Activated naive CD8-positive, alpha-beta T cell treated with anti-CD3 and anti-CD28 coated beads, Interleukin-2, amount 50 U/mL, for 16 hours (primary cell): ENCODE measurements at places on chromosomes 13 and 19.
A peak's percentile ranks its signal among the peaks of the same experiment; 100 is the strongest.

- peak; percentile 27 for DNase-seq
Measured at GRCh38 chr13:108176685-108177274, 38.6 kb downstream of the LIG4 start.

DNA sequence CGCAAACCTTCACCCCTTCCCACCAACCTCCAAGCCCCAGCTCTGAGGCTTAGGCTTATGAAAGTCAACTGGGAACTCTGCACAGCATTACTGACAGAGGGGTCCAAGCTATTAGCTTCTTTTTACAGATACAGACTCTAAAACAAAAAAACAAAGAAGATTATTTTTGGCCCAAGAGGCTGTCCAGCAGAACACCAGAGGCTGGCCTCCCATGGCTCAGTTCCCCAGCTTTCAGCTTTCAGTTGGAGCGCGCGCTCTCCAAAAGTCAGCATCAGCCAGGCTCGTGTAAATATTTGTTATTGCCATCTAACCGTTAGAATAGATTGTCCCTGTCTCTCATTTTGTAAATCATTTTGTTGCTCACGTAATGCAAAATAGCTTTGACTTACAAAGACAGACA is 58.4 kb downstream of the ZIC5 start:
- no peak for DNase-seq

- no peak for DNase-seq
Measured at GRCh38 chr13:20428666-20429644, 96.7 kb downstream of the CRYL1 start.

DNA sequence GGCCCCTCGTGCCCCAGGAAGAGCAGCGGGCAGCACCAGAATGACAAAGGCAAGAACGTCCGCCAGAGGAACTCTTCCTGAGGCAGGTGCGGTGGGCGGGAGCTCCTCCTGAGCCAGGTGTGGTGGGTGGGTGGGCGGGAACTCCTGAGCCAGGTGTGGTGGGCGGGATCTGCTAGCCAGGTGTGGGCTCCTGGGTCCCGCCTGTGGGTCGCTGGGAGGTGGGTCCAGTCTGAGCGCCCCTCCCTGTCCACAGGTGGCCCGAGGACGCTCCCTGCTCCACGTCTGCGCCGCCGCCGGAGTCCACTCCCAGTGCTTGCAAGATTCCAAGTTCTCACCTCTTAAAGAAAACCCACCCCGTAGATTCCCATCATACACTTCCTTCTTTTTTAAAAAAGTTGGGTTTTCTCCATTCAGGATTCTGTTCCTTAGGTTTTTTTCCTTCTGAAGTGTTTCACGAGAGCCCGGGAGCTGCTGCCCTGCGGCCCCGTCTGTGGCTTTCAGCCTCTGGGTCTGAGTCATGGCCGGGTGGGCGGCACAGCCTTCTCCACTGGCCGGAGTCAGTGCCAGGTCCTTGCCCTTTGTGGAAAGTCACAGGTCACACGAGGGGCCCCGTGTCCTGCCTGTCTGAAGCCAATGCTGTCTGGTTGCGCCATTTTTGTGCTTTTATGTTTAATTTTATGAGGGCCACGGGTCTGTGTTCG is 7.0 kb upstream of the HCN2 start:
- no peak for DNase-seq

- no peak for DNase-seq
Measured at GRCh38 chr19:46995492-46995891, 24.1 kb upstream of the NPAS1 start.

DNA sequence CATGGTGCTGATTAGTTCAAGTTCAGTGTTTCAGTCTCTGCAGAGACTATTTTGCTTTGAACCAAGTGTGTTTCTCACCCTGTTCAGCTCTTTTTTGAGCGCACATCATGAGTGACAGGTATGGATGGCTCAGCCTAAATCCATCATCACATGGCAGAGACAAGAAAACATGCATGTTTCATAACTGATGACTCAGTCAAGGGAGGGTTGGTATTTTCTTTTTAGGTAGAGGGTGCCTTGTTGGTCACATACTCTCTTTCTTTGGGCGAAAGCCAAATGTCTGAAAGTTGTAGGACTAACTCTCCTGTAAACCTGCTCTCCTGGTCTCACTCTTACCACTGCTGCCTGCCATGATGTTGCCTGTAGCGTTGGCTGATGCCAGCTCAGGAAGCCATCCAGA is 48.1 kb upstream of the RAP2A start:
- no peak for DNase-seq

DNA sequence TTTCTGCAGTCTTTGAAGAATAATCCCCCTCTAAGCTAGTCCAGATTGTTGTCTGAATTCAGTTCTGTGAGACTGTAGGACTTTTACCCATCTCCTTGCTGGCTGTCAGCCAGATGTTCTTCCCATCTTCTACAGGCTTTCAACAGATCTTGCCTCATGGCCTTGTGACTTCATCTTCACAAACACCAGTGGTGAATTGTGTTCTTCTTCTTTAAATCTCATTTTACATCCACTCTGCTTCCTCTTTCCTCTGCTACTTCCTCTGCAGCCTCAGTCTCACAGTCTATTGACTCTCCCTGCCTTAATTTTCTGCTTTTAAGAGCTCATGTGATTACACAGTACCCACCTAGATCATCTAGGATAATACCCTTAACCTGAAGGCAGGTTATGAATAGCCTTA is 859.0 kb upstream of the SLITRK1 start:
- DNase-seq = no peak

GRCh38 chr19:37778613-37779126 is 716 bp downstream of the ZNF573 start:
- DNase-seq = no peak

DNA sequence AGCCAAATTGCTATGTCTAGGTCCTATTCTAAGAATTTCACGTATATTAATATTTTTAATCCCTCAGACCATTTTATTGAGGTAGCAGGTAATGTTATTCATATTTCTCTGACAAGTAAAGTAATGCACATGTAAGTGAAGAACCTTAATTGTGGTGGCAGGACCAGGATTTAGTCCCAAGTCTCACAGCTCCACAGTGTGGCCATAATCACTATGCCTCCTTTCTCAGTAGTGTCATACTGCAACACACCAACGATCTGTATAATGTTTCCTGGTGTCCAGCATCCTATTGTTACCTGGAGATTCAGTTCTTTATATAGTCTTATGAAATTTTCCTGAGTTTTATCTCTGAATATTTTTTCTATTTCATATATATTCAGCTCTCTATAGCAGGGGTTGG is 340.3 kb downstream of the OLFM4 start:
- DNase-seq = no peak

- DNase-seq = no peak
Measured at GRCh38 chr13:46086985-46087384, 17.8 kb downstream of the CPB2 start.

DNA sequence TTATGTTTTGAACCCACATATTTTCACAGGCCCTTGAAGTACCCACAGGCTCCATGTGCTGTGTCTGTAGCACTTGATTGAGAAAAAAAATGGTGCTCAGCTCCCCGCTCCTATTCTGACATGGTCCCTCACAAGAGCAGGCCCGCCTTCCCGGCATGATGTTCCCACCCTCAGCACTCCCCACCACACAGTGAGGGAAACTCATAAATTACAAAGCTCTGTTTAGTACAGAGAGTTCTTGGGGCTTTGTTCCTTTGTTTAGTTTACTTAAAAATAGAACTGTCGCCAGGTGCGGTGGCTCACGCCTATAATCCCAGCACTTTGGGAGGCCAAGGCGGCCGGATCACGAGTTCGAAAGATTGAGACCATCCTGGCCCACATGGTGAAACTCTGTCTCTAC is 25.9 kb upstream of the ABCC4 start:
- DNase-seq = no peak

DNA sequence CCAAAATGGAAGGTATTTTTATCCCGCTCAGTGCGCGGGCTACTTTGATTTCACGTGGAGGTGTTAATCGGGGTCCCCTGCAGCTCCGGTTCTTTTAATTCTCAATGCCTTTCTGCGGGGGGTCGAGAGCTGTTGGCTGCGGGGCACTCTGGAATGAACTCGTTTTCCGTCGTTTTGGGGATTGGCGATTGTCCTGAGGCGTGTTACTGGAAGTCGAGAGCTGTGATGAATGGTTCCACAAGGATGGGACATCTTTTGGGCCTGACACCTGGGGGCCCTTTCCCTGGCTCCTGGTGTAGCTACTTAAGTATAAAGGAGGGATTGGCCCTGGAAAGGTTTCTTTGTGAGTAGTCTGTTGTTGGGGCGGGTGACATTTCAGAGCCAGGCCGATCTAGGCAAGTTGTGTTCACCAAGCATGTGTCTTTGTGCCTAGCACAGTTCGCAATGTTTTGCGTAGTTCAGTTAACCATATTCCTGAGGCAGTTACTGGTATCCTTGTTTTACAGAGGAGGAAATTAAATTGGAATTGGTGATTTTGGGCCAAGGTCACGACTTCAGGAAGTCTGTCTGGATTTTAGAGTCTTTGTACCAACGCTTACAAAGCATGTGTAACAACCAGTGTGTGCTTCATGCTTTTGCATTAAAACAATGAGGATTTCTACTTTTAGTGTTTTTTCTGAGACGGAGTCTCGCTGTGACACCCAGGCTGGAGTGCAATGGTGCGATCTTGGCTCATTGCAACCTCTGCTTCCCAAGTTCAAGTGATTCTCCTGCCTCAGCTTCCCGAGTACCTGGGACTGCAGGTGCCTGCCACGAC is 846 bp downstream of the RPL13A start:
- no peak for DNase-seq

DNA sequence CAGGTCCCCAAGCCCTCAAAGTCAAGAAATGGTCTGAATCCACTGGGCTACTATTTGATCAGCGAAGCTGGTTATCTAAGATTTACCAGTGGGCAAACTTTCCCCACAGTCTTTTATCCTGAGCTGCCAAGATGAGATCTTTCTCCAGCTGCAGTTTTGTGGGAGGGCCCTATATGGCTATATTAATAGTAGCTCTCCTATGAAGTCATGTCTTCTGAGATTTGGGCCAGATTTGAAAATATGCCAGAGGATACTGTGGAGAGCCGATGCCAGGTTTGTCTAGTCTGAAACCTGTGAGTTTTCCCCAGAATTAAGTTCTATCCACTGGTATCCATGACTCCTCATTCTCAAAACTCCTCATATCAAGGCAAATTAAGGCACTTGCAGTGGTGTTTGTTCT is 173.2 kb downstream of the FLT1 start:
- DNase-seq = no peak

DNA sequence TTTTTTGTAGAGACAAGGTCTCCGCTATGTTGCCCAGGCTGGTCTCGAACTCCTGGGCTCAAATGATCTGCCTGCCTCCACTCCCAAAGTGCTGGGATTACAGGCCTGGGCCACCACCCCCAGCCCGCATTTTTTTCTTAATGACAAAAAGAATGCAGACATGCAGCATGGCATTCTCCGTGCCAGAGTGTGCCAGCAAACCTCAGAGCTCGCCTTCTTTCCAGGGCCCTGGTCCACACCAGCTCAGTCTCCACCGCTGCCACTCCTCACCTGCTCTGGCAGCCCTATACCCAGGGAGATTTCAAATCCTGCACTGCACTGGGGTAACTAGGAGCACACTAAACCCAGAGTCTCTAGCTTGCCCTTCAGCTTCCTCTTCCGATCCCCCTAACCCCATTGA is 41.7 kb downstream of the ZIC5 start:
- no peak for DNase-seq

GRCh38 chr19:39385629-39386411 is 5.1 kb downstream of the PAF1 start:
- DNase-seq = no peak

- DNase-seq = no peak
Measured at GRCh38 chr13:50527612-50528509, 315.6 kb downstream of the DLEU7 start.

DNA sequence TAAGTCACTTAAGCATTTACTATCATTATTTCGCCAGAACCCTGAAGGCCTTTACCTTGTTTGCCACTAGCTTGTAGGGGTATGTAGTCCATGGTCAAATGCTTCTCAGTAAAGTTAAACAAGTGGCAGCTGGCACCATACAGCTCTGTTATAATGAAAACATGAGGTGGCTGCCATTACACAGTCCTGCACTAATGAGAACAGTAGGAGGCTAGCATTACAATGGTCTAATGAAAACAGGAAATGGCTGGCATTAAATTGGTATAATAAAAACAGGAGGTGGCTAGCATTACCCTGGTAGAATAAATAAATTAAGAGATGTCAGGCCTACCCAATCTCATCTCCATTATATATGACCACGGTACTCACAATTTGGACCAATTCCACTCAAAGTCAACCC is 107.5 kb downstream of the PCDH17 start:
- DNase-seq = no peak

DNA sequence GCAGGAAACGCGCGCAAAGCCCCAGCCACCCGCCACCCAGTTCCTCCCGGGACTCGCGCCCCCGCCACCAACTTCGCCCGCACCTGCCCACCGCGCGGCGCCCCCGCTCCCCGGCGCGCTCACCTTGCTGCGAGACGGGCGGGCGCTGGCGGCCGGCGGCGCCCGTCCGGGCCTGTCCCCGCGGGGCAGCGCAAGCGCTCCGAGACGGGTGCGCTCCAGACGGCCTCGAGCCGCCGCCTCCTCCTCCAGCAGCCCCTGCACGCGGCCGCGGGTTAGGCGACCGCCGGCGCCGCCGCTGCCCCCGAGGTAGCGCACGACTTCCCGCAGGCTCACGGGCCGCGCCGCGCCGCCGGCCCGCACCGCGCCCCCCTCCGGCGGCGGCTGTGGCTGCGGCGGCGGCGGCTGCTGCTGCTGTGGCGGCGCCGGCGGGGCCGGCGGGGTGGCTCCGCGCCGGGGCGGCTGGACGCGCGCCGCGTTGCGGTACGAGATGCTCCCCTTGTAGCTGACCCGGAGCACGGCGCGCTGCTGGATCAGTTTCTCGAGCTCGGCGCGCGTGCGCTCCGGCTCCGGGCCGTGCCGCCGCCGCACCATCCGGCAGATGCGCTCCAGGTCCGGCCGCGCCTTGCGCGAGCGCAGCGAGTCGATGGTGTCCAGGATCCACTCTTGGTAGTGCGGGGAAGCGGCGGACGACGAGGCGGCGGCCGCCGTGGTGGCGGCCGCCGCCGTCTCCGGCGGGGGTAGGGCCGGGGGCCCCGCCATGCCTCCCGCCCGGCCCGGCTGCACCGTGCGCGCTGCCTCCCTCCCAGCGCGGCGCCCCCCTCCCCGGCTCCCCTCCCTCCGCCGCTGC is 666 bp downstream of the SAMD1 start:
- no peak for DNase-seq

- no peak for DNase-seq
Measured at GRCh38 chr13:75774176-75774575, 138.0 kb downstream of the LMO7 start.

- no peak for DNase-seq
Measured at GRCh38 chr13:72109863-72110262, 242.9 kb upstream of the DACH1 start.
